Type B pancreatic cell (in vitro differentiated cells): ENCODE measurements at places on chromosomes 16 and 17. TPM values are rescaled to one million over a fixed set of nuclear protein-coding genes. Genes with fewer than 3 reads are reported as not detected.

HBA2 gene
- not detected in 2 replicates for total RNA-seq

RBBP6 gene
- total RNA-seq = 67.8 and 70.7 TPM in 2 replicates

CD300LB gene
- total RNA-seq = not detected in 2 replicates

SP2 gene
- total RNA-seq = 16.9 and 22.0 TPM in 2 replicates

DNA sequence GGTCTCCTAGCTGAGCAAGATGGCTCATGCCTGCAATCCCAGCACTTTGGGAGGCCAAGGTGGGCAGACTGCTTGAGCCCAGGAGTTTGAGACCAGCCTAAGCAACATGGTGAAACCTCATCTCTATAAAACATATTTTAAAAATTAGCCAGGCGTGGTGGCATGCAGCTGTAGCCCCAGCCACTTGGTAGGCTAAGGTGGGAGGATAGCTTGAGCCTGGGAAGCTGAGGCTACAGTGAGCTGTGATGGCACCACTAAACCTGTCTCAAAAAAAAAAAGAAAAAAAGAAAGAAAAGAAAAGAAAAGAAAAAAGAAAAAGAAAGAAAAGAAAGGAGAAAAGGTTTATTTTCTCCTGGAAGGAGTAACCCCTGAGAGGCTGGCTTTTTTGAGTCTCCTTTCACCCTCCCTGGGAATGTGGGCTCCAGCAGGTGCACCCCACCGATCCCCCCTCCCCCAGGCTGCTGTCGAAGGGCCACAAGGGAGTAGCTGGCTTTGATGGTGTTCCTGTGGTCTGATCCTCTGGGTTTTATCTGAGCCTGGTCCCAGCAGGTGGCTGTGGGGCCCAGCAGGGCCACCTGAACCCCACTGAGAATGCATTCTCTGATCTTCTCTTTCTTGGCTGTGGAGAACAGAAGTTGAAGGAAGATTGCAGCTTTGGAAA, 29.9 kb upstream of the TNRC6C start:
- no peak for DNase-seq

- DNase-seq = no peak
These were observed 198.5 kb downstream of the CYLD start for GRCh38 chr16:50940275-50940854.

DNA sequence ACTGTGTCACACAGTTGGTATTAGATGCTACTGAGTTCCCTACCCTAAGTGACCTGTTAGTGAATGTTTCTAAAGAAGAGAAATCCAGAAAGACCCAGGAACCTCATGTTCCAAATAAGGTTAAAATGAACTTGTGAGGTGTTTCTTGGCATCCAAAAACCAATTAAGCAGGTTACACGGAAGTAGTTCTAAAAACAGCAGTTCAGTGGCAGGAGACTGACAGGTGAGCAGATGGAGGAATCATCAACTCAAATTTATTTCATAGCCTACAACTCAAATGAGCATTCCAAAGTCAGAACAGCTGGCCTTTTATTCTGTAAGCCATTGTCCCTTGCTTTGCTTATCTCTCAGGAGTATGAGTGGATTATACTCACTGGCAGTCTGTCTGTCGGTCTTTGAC, 188.3 kb downstream of the IRX3 start:
- DNase-seq = no peak

- DNase-seq = no peak
These were observed at the start of gene AIPL1 for GRCh38 chr17:6435051-6435450. TSS of gene AIPL1 (minus strand) at chr17:6435121. CDS start at chr17:6435104, 17 bp downstream.

DNA sequence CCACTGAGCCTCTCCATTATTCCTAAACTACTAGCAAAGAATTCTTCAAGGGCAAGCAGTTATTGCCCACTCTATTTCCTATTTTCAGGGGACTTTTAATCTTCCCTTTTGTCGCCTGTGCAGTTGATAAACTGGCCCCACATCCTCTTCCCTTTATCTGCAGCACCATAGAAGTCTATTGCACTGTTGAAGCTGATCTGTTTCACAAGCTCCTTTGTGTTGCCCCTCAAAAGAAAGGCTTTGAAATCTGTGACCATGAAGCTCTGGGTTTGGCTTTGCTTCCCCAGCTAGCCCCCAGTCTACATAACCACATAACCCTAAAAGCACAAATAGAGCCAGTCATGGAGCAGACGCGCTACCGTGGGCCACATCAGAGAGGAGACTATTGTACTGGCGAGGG, 37.1 kb downstream of the CDRT15 start:
- no peak for DNase-seq

- no peak for DNase-seq
These were observed 161.3 kb downstream of the AATF start for GRCh38 chr17:37109731-37110710.

- no peak for DNase-seq
These were observed 9.9 kb upstream of the USP32 start for GRCh38 chr17:60401819-60402218.

DNA sequence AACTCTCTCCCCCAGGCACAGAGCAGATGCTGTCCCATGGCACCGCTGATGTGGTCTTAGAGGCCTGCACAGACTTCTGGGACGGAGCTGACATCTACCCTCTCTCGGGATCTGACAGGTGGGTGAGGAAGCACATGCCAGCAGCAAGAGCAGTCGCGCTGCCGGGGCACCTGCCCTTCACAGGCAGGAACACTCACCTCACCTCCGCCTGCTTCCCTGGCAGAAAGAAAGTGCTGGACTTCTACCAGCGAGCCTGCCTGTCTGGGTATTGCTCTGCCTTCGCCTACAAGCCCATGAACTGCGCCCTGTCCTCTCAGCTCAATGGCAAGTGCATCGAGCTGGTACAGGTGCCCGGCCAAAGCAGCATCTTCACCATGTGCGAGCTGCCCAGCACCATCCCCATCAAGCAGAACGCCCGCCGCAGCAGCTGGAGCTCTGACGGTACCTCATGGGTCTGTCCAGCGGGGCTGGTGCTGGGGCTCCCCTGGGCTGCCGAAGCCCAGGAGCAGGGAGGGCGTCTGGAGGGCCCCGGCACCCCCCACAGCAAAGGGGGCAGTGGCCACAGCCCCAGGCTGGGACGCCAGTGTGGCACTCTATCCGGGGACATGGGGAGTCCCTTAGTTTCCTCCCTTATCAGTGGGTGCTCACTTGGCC, 21.7 kb downstream of the CASKIN2 start:
- no peak for DNase-seq

DNA sequence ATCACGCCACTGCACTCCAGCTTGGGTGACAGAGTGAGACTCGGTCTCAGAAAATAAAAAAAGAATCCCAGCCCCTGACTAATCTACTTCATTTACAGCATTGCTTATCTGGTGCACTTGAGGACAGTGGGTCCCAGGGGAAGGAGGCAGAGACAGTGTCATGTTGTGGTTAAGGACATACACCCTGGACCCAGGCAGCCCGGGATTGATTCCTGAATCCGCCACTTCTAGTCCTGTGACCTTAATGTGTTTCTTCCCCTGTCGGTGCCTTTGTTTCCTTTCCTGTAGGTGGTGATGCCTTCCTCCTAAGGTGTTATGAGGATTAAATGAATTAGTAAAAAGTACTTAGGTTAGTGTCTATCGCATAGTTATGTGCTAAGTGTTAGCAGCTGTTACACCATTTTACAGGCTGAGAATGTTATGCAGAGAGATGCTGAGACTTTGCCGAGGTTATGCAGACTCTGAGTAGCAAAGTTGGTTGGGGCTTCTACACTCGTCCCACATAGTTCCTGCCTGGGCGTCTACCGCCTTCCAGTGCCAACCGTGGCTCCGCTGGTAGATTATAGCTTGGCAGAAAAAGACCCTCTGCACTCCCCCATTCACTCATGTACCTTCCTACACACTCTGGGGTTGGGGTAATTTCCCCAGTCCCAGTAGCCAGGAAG, 74.8 kb downstream of the RAB11FIP4 start:
- no peak for DNase-seq

DNA sequence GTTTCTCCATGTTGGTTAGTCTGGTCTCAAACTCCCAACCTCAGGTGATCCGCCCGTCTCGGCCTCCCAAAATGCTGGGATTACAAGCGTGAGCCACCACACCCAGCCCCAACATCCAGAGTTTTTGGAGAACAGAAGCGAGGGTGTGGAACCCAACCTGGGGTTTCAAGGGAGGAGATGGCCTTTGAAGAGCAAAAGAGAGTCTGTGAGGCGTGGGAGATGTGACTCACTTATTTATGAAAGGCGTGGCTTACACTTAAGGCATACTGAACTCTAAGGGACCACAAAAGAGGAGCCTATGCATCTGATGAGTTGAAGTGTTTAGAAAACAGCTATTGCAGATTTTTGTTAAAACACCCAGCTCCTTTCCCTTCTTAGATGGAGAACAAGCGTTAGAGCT, 18.9 kb downstream of the ARSG start:
- DNase-seq = no peak

DNA sequence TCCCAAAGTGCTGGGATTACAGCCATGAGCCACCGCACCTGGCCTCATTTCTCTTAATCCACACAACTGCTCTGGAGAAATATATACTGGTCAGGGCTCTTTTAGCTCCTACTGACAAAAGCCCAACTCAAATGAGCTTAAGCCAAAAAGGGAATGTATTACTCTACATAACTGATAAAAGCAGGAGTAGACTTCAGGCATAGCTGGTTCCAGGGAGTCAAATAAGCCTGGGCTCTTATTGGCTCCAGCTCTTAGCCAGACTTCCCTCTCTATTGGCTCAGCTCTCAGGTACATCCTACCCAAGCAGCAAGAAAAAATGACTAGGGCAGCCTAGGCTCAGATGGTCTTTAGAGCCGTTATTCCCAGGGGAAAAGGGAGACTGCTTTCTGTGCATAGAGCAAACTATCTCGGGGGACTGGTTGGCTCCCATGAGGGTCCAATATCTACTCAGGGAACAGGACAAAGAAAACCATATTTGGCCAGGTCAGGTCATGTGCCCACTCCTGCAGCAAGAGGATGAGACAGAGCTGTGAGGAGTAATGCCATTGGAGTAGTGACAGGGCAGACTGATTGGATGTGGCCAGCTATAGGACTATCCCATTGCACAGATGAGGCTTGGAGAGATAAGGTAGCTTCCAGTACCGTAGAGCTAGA, 21.2 kb downstream of the TBX2 start:
- DNase-seq = no peak

DNA sequence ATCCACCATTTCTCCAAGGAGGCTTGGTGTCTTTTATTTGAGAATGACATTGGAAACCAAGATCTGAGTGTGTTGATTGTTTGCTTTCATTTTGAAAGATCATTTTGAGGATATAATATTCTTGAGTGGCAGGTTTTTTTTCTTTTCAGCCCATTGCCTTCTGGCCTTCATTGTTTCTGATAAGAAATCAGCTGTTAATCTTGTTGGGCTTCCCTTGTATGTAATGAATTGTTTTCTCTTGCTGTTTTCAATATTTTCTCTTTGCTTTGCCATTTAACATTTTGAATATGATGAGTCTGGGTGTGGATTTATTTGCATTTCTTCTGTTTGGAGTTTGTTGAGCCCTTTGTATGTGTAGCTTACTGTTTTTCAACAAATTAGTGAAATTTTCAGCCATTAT, 22.0 kb downstream of the PRSS54 start:
- DNase-seq = no peak

- no peak for DNase-seq
These were observed 43.6 kb upstream of the USP7 start for GRCh38 chr16:9007177-9007794.

GRCh38 chr17:81429821-81430551, 34.7 kb downstream of the BAHCC1 start:
- no peak for DNase-seq

DNA sequence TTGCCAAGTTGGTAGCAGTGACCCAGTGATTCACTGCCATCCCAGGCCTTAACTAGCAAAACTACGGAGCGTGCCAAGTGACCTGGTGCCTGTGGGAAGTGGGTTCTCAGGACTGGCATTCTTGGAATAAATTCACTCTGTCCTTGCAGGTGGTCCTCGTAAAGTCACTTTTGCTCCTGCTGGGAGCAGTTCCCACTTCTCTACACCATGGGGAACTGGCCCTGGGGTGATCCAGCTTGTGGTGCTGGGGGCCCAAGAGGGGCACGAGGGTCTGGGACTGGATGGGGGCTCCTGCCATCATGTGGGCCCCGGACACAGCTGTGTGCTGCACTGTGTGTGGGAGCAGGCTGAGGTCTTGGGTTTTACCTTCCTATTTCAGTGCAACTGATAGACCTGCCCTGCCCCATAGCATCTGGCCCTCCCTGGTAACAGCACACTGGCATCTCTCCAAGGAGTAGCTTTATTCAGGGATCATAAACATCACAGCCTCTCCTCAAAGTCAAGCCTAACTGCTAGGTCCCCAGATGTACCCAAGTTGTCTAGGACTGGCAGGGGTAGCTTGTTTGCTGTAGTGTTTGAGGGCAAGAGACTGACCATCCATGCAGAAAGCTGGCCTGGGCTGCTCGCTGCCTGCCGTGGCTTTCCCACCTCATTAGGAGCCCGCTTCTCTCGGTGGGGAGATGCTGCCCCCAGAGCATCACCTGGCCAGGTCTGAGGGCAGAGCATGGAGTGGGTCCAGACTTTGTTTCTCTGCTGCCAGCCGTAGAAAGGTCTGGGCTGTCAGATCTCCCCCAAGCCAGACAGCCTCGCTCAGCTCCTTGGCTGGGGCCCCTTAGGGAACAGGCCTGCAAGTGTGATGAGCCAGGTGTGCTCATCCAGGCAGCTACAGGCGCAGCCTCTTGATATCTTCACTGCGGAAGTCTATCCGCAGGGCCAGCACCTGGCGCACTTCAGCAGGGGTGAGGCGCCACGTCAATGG, 26.0 kb downstream of the FCSK start:
- DNase-seq = no peak

DNA sequence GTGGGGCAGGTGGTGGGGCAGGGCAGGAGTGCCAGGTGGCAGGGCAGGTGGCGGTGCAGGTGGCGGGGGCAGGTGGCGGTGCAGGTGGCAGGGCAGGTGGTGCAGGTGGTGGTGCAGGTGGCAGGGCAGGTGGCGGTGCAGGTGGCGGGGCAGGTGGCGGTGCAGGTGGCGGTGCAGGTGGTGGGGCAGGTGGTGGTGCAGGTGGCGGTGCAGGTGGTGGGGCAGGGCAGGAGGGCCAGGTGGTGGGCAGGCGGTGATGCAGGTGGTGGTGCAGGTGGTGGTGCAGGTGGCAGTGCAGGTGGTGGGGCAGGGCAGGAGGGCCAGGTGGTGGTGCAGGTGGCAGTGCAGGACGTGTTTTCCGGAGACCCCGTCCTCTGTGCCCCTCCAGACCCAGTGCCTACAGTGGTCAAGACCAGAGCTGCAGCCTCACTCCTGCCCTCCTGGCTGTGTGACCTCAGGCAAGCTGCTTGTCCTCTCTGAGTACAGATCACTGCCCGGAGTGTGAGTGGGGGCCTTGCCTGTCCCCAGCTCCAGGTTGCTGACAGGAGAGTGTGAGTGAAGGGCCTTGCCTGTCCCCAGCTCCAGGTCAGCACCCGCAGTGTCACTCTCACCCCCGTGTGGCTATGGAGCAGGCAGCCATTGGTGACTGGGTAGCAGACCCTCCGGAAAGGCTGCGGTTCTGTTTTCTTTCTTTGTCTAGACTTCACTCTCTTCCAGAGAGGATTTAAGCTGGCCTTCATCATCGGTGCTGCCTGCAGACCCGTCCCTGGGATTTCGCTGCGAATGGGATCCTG, 16.1 kb upstream of the NPTX1 start:
- no peak for DNase-seq
